ENCODE measurements at places on chromosomes 12 and 14.

DNA sequence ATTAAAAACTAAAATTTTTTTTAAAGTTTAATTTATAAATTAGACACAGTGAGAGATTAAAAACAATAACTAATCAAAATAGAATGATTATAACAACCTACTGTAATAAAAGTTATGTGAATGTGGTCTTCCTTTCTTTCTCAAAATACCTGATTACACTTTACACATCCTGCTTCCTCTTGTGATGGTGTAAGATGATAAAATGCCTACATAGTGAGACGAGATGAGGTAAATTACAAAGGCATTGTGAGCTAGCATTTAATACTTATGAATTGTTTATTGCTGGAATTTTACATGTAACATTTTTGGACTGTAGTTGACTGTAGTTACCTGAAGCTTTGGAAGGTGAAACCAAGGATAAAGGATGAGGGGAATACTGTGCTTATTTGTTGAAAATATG, 94.2 kb upstream of the CLEC14A start:
- DNase-seq: no peak

DNA sequence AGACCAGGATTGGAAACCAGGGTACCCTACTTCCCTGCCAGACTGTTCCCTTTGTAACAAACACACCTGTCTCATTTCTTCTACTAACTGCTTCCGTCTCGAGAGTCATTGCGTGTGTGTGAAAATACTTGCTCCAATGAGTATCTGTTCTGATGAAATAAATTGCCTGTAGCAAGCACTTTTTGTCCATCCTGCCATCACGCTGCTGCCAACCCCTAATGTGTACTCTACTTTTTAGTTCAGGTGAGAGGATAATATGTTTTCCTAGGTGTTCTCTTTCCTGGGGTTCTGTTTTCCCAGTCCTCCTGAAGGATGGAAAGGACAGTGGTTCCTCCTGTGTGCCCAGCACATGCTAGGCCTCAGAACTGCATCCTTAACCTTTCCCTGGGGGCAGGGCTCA, 1.0 kb downstream of the TUNAR start:
- DNase-seq: no peak

GRCh38 chr12:78888568-78888967, 24.0 kb downstream of the SYT1 start:
- no peak for DNase-seq

DNA sequence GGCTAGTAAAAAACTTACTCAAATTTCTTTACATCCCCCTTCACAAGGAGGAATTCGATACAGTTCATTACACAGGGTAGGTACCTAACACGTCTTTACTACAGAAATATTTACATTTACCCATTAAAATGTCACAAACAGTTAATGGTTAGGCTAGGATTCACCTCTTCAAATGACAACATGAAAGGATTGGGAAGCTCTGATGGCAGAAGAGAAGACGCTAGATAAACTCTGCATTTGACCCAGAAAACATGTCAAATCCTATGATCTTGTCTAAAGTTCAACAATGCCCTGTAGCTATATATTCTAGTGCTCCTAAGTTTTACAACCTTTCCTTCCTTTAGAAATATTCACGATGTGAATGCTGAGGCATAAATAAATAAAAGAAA, 64.8 kb downstream of the DENND5B start:
- DNase-seq: no peak

DNA sequence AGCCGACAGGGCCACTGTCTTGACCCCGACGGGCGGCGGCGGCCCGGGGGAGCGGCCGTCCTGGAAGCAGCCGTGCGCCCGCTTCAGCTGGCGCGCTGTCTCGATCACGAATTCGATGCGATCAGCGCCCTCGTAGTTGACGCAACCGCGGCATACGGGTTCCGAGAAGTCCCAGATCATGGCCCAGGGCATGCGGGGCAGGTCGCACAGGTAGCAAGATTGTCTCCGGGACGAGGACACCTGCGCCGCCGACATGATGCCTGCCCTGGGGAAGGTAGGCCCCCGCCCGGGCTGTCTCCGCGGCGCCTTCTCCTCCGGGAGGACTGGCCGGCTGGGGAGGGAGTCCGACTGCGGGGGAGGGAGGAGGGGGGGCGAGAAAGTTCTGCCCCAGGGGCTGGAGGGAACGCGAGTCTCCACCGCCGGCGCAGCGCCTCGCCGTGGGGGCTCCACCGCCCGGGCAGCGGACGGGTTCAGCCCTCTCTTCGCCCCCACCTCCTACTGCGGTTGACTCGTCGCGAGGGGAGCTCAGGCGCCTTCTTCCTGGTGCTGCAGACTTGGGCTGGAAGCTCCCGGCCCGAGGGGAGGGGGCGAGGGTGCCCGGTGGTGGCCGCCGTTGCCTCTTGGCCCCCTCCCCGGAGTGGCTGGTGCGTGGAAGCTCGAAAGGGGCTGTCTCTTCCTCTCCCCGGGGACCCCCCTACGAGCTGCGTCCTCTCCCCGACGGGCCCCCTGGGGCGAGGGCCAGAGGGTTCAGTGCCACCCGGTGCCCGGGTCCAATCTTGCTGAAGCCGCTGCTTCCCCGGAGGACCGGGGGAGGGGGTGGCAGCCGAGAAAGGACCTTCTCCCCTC, 747 bp downstream of the IRF2BPL start:
- DNase-seq: peak; percentile 60

DNA sequence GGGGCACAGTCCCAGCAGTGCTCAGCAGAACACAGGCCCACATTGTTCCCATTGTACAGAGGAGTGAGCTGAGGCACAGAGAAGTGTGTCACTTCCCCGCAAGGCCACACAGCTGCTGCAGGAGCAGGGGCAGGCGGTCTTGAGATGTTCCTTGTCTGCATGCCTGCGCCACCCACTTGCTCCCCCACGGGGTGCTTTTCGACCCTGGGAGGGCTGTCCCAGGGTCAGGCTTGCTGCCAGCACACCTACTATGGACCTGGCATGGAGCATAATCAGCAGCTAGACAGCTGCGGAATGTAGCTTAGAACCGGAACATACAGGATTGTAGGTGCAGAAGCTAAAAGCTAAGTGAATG, 7.8 kb upstream of the EP400 start:
- no peak for DNase-seq

GRCh38 chr12:86721713-86722397, 465.7 kb upstream of the MGAT4C start:
- no peak for DNase-seq

DNA sequence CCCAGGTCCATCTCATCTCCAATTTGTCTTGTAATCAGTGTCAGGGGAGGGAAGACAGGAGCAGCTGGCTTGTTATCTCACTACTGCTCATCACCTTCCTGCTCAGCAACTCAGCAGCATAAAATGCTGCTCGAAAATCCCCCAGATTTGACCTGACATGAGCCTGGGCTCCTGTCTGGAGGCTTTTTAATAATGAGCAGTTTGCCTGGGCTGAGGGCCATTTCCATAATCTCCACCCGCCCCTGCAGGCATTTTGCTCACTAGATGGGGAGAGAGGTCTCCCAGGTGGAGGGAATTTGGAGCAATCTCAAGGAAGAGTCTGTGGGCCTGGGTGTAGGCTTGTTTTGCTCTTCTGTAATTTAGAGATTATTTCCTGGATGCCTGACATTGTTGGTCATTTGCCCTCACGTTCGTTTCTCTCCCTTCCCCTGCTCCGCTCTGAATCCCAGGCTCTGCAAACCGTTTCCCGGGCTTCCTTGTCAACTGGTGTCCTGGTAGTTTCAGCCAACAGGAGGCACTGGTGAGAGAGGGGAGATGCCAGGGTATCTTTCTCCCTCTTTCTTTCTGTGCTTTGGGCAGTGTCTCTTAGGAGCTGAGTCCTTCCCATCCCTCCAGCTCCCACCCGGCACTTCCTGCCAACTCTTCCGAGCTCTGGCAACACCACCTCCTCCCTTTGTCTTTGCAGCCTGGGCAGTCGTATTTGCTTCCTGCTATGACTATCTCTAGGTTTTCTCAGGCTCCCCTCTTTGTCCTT, 299.2 kb downstream of the GLT1D1 start:
- DNase-seq: no peak

GRCh38 chr14:74909911-74910310, 13.1 kb downstream of the RPS6KL1 start:
- DNase-seq: no peak

GRCh38 chr12:54937929-54938328, 46.6 kb downstream of the TESPA1 start:
- DNase-seq: no peak

DNA sequence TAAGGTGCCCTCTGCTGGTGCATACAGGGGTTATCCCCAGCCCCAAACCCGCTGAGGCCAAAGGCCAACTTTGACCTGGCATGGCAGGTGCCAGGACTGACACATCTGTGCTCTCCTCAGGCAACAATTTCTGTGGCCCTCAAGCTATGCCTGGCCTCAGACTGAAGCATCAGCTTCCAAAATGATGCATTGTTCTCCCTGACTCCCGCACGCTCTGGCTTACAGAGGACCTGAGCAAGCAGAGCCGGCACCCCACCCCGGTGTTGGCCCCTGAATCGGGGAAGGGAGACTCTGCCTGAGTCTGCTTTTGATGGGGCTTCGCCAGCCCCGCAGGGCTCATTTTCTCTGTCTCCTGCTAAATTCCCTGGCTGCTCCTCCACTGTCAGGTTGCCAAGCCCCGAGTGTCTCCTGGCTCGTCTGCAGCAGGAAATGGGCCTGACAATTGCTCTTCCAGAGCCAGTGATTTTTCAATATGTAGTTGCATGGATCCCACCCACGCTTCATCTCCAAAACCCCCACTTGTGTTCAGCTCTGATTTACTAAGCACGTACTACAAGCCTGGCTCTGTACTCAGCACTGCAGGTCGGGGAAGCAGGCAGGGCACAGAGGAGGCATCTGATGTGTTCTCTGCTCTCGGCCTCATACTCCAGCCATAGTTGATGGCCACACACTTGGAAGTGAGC, 126.1 kb downstream of the SLC38A6 start:
- no peak for DNase-seq

- DNase-seq: no peak
Observed at GRCh38 chr14:67428501-67429031, 16.6 kb upstream of the PLEK2 start.

DNA sequence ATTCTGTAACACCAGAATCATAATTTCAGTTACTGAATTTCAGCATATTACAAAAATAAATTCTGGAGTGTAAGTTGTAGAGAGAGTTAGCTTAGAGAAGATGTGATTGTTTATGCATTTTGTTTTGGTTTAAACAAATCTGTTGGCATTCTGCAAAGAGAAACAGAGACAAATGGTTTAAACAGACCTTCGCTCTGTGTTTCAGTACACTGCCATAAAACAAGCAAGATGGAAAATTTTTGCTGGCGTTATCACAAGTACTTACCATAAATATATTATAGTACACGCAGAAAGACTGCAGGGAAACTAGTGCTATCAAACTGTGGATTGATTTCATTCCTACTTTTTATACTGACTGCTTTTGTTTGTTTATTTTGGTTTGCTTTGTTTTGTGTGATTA, 850.3 kb upstream of the FOXG1 start:
- DNase-seq: no peak
